ENCODE measurements at places on chromosomes 11 and 22.

DNA sequence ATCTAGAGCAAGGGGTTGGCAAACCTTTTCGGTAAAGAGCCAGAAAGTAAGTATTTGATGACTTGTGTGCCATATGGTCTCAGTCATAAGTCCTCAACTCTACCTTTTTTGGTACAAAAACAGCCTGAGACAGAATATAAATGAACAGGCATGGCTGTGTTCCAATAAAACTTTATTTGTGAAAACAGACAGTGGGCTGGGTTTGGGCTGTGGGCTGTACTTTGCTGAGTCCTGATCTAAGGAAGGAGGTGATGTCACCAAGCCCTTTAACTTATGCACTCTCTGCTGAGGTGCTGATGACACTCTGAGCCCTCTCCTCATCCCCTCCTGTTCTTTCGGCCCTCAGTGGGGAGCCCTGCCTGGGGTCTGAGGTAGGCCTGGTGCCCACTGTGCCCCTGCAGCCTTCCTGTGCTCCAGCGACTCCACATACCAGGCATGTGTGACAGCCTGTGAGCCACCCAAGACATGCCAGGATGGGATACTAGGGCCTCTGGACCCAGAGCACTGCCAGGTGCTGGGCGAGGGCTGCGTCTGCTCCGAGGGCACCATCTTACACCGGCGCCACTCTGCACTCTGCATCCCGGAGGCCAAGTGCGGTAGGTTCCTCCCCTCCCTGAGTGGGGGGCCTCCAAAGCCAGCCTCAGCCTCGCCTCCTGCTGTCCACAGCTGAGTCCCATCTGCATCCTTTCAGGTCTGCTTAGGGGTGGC, 85.9 kb upstream of the MYOD1 start:
- DNase-seq: no peak

GRCh38 chr11:100719809-100720221, 32.7 kb downstream of the ARHGAP42 start:
- no peak for DNase-seq

DNA sequence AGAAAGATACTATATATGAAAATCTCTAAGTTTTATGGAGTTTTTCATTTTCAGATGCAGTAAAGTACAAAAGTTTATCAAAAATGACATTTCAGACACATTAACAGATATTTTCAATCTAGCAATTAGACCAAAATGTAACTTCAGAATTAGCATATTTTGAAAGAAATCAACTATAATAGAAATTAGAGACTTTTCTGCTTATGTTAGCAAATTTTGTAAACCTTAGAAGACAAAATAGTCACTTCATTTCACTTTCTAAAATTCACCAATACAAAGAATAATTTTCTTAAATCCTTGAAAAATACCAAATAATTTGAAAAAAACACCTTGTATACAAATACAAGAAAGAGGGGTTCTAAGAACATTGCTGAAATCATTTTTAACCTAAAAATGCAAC, 135.8 kb upstream of the FIBIN start:
- no peak for DNase-seq

GRCh38 chr11:77560605-77561004, 29.1 kb upstream of the AQP11 start:
- DNase-seq: no peak

DNA sequence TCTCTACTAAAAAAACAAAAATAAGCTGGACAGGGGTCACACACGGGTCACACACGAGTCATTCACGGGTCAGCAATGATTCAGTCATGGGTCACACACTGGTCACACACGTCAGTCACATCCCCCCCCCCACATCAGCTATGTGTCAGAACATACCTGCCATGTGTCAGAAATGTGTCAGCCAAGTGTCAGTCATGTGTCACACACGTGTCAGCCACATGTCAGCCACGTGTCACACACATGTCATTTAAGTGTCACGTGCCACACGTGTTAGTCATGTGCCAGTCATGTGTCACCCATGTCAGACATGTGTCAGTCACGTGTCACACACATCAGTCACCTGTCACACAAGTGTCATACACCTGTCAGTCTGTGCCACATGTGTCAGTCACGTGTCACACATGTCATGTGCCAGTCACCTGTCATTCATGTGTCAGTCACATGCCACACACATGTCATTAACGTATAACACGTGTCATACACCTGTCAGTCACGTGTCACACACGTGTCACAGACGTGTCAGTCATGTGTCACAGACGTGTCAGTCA, 28.7 kb upstream of the MMP20 start:
- DNase-seq: no peak

DNA sequence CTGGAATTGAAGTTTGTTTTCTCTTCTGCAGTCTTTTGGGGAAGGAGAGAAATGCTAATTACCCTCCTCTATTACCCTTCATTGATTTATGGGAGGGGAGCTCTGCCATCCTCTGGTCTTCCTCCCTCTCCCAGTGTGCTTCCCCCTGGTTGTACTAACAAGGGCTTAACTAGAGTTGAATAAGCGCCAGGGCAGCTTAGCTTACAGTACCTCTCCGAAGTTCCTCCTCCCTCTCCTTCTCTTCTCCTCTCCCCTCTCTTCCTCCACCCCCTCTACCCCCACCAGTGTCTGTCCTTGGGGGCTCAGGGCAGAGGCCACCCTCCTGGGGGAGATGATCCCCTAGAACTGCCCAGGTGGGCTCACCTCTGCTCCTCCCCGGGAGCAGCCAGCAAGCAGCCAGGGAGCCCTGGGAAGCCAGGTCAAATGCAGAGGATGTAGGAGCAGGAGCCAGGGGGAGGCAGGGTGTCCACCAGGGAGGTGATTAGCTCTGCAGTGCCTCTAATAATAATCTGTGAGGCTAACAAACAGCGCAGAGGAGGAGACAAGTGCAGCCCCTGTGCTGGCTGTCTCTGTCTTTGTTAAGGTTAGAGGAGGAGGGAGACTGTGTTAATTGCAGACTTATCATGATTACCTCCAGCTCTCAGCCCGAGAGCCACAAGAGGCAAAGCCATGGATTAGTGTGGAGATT, 191.6 kb upstream of the CADM1 start:
- no peak for DNase-seq

DNA sequence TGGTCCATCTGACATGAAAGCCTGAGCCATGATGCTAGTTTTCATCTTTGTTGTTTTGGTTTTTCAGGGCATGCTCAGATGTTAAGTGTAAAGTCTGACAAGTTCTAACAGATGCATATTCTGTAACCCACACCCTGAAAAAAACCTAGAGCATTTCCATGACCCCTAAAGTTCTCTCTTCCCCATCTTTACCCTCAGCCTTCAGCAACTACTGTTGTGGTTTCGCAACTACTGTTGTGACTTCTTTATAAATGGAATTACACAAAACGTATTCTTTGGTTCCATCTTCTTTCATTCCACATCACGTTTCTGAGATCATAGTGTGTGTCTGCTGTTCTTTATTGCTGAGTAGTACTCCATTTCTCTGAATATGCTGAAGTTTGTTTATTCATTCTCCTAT, 65.1 kb upstream of the LDLRAD3 start:
- DNase-seq: no peak

DNA sequence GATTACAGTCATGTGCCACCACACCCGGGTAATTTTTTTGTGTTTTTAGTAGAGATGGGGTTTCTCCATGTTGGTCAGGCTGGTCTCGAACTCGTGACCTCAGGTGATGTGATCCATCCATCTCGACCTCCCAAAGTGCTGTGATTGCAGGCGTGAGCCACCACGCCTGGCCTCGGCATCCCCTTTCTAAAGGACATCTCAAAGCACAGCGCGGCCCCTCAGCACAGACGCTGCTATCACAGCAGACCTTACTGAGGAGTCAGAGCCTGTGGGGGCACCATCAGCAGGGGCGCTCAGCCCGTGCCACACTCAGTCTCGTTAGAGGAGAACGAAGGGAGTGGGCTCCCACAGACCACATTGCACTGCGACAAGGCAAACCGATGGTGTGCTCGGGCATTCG, 19.4 kb downstream of the CELSR1 start:
- no peak for DNase-seq

DNA sequence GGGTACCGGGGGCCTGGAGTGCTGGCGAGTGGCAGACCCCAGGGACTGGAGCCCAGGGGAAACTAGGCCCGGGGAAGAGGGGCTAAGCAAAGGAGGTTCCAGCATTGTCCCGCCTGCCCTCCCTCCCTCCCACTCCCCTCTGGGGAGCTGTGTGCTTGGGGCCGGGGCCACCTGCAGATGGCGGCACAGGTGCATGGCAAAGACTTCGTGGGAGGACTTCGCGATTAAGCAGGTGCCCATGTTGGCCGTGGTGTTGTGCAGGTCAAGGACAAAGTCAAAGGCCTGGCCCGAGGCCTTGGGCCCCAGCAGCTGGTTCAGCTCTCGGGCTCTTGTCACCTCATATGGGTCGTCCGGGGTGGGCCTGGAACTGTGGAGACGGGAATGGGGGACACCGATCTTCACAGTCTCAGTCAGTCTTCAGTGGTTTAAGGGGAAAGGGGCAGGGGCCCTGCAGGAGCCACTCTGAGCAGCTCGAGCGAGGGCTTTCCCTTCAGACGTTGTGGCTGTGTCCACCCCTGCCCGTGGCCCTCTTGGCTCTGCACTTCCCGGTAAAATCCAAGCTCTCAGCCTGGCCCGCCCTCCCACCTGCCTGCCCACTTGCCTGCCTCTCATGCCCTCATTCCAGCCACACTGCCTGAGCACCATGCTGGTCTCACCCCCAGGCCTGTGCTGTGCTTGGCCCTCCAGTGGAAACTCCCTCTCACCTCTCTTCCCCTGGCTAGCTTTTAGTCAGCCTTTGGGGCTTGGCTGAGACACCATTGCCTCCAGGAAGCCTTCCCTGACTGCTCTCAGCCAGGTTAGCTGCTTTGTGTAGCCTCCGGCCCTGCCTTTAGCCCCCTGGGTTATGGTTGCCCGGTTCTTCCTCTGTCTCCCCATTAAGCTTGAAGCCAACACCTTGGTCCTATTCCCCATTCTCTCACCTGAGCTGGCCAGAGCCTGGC, 4.7 kb downstream of the ACY3 start:
- no peak for DNase-seq

- DNase-seq: no peak
Observed at GRCh38 chr11:3134651-3135480, 30.2 kb downstream of the OSBPL5 start.

DNA sequence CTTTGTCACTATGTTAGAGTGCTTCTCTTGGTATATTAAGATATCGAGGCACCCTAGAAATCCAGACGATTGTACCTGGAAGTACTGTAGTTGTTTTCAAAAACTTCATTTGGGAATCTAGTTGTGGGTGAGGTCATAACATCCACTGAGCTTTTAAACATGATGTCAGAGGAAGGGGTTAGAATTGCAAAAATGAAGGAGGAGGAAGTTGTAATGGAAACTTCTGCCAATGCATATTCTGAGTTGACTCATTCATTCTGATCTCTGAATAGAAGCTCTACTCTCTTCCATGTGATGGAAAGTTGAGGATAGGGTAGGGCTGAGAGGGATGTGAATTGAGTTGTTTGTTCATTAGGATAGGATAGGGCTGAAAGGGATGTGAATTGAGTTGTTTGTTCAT, 7.7 kb downstream of the CD44 start:
- no peak for DNase-seq

- DNase-seq: no peak
Observed at GRCh38 chr11:24082860-24083259, 414.0 kb upstream of the LUZP2 start.

GRCh38 chr11:41382927-41383326, 76.5 kb downstream of the LRRC4C start:
- DNase-seq: no peak

GRCh38 chr11:43737201-43737590, 56.7 kb downstream of the HSD17B12 start:
- DNase-seq: no peak

DNA sequence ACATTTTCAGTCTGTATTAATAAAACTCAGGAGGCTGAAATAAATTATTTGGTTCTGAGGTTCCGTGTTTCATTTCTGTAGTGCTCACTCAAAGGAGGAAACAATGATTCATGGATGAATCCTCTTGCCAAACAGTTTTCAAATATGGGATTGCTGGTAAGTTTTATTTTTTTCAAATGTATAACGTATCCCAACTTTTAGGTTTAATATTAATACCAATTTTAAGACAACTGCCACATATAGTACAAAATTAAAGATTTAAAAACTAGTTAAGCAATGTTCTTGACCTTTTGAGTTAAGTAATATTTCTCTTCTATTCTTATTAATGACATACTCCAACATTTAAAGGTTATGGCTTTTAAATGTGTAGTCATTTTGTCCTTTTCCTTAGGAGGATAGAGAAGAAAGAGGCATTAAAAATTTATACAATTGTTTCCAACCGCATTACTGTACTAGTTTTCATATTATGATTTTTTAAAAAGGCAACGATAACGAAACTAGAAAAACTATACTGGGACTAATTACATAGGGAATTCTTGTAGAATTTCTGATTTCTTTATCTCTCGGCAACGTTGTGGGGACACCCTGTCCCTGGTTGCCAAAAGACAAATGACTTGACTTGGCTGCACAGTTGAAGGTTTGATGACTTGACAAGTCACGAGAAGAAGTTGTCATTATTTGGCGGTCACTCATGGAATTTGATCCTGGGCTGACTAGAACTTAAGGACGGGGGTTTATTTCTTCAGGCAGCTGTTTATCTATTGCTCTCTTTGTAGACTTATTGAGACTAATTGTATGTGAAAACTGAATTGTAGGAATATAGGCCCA, 69.1 kb upstream of the ADSL start:
- no peak for DNase-seq

DNA sequence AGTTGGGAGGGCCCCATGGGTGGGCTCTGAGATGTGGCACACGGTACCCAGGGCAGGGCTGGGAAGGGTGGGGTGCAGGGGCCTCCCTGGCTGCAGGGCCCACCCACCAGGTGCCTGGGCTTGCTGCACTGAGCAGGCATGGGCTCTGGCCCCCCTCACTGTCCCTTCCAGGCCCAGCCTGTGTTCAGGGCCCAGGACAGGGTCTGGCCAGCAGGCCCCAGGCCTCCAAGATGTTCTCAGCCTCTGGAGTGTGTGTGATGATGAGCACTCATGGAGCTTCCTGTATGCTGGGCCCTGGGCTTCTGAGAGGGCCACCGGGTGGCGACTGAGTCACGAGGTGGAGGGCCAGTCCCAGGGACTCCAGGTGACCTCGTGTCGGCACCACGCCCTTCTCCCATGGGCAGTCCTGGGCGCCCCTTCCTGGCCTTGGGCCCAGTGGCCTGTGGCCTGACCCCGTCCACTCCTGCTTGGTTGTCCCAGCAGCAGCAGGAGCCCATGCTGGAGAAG, 55.9 kb upstream of the CCDC188 start:
- no peak for DNase-seq

DNA sequence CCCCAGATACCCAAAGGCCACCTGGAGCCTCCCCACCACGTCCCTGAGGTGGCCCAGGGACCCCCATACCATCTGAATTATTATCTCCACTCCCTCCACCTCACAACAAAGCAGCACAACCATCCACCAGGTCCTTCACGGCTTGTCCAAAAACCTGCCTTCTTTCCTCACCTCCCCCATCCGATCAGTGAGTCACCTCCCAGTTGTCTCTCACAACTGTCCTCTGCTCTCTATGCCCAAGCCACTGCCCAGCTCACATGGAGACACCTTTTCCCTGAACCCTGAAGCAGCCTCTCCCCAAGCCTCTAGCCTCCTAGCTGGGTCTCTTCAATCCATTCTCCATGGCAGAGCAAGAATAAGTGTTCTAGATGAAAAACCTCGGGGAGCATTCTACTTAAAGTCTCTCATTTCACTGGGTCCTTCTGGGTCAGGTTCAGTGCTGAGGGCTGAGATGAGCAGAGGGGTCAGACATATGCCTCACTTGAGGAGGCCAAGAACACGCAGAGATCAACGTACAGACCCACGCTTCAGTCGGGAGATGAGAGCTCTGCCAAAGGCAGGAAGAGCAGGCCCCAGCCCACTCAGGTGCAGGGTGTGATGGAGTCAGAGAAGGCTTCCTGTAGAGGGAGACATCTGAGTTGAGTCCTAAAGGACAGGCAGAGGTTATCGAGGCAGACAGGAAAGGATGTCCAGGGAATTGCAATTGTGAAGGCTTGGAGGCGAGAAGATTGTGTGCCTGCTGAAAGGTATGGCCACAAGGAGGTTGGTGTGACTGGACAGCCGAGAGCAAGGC, 74.7 kb downstream of the PDE2A start:
- DNase-seq: no peak
